NCI-H1694 (cell line): ENCODE measurements at places on chromosomes 4 and X.

DNA sequence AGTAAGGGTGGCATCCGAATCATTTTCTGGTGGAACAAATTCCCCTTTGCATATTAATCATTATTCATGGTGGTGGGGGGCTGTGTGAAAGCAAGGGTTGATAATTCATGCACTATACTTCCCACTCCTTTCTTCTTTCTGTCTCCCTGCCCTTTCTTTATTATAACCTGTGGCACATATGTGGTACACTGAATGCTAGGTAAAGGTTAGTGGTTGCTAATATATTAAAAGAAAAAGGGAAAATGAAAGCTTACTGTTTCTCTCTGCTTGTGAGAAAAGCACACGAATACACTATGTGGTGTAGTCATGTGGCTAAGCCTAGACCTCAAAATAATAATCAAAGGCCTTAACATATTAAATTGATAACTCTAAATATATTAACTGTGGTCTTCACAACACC is 178.4 kb upstream of the RPS6KA3 start:
- no peak for DNase-seq

GRCh38 chr4:98672583-98673287 is 14.3 kb upstream of the TSPAN5 start:
- no peak for DNase-seq

DNA sequence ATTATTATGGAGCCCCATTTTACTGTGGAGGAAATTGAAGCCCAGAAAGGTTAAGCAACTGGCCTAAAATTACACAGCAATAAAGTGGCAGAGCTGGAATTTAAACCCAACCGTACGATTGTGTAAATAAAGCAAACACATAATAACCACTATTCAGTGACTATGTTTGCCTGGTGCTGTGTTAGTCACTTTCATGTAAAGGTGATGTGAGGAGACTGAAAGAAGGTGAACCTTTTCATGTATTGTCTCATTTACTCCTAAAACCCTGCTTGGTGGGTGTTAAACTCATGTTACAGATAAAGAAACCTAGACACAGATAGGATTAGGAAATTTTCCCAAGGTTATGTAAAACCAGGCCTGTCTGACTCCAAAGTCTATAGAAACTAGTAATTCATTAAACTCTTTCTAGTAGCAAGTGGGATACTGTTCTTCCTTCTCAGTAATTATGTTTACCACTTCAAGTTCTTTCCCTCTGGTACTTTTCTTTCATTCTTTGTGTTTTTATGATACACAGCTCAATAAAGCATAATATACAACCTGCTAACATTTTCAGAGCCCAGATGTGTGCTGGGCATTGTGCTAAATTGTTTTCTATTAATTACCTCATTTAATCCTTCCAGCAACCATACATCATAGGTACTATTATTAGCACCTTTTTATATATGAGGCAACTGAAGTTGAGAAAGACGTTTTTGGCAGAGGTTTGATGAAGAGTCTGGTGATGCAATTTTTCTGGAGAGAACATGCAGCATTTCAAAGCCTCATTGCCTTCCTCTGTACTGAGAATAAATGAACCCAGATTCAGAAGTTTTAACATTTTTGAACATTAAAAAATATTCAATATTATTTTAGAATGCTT is 202.7 kb downstream of the SPRY1 start:
- no peak for DNase-seq

GRCh38 chr4:133450813-133451212 is 301.7 kb downstream of the PCDH10 start:
- no peak for DNase-seq

- DNase-seq: no peak
Observed at GRCh38 chrX:121161501-121161933, 114.1 kb downstream of the GLUD2 start.

DNA sequence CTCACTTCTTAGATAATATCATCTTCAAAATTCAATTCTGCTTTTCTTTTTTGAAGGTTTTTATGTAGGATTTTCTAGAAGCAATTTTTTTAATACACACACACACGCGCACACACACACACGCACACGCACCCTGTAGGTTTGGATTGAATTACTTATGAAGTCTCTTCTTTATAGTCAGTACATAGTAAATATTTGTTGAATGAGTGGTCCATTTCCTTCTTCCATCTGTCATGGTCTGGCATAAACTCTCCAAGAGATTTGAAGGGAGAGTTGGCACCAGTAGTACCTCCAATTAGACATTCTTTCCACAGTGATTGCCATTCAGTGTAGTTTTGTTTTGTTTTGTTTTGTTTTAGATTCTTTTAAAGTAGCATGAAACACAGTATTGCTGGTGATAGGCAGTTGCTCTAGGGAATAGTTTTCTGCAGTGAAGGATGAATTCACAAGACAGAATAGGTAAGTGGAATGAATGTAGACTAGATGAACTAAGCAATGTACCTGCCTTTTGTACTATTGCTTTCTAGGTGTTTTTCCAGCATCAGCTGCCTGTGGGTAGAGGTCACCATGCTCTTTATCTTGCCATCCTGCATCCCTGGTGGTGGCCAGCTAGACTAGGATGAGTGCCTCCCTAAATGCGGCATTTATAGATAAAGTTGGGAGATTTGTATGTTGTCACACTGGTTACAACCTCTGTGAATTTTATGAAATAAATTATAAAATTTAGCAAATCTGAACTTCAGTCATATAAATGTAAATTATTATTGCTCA is 20.5 kb downstream of the PDLIM5 start:
- DNase-seq: no peak

DNA sequence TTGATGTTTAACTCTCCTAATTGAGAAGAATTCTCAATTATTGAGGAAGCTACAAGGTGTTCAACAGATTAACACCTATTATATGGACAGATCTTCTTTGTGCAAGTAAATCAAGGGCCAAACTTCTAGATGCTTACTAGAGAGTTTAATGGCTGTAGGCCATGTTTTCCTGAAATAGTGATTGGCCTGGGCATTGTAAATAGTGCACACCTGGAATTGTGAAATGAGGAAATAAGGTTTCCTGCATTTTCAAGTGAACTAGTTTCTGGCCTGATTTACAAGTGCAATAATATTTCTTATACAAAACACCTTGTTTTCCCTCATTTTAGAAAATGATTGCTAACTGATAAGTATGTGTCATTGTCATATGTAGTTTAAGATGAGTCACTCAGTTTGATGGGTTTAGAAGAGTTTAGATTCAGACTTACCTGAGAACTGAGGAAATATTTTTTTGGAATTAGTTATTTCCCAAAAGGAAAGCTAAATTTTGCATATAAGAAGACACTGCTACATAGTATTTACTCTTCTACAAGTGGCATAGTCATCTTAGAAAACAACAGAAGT is 21.2 kb downstream of the AFF1 start:
- no peak for DNase-seq

DNA sequence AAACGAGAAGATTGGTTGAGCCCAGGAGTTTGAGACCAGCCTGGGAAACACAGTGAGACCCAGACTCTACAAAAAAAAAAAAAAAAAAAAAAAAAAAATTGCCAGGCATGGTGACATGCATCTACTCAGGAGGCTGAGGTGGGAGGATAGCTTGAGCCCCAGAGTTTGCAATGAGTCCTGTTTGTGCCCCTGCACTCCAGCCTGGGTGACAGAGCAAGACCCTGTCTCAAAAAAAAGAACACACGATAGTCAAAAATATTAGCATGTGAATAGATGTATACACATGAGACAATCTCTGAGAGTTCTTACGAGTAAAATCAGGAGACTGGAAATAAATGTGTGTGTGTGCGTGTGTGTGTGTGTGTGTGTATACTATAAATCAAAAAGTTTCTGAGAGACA is 966.3 kb downstream of the FSTL5 start:
- no peak for DNase-seq

- no peak for DNase-seq
Observed at GRCh38 chr4:179485781-179486180, 2043.5 kb upstream of the AGA start.
